H54 (cell line): ENCODE measurements at places on chromosomes 2 and 18.

DNA sequence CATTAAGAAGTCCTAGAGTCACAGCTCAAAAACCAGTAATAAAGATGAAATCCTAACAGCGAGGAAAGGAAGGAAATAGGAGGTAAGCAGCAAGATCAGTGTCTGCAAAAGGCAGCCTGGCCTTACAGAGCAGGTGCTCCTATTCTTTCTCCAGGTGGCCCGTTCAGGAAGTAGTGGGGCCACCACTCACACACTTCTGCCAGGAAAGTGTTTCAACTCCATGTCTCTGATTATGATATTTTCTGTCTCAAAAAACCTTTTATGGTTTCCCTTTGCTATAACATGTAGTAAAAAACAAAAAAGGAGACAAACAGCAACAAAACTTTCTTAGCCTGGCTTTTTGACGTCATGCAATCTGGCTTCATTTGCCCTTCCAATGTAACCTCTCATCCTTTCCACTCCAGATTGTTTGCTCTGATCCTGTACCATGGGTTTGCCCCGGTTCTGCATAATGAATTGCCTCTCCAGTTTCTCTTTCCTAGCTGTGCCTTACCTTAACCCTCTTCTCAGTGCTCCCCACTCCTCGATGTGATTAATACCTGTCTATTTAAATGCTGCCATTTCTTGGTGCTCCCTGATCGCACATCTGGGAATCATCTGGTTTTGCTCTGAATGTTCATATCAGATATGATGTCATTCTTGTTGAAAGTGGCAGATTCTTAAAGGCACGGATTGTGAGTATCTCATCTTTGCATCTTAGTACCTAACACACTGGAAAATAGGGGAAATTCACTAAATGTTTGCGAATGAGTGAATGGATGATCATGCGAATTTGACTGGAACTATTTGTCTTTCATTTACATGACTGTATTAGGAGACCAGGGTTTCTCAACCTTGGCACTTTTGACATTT lies 50.6 kb upstream of the PTPRM start:
- no peak for DNase-seq

- no peak for DNase-seq
Measured at GRCh38 chr2:98036349-98037000, 40.7 kb upstream of the TMEM131 start.

GRCh38 chr2:159559034-159559433 lies 57.3 kb downstream of the BAZ2B start:
- DNase-seq = no peak

DNA sequence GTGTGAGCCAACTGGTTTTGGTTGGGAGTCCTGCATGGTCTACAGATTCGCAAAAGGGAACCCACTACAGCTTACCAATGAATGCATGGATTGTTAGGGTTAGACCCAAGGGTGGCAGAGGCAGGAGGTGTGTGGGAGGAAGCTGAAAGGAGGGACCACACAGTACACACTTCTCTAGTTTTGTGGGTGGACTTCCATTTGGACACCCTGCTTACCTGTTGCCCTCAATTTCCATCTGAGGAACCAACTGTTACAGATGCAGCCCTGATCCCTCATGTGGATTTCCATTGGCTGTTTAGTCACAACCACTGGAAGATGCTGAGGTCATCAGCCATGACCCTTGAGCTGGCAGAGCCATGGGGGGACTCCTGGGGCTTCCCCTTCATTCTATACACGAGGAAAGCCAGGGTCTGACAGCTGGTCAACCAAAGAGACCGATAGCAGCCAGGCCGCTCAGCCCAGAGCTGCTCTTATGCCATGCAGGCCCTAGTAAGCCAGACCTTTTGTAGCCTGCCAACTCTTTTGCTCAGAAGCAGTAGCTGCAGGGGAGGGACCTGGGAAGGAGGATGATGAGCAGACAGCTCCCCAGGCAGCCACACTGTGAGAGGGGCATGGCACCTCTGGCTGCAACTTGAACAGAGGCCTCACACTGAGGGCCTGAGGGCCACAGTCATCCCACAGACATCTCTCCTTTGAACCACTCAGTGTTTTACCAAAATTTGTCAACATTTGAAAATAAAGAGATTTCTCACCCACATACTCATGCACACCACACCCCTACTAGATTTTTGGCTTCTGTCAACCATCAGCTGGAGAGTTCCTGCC lies 162.1 kb downstream of the SETBP1 start:
- no peak for DNase-seq

GRCh38 chr2:203940039-203940438 lies 3.5 kb downstream of the ICOS start:
- no peak for DNase-seq

GRCh38 chr2:236673823-236674185 lies 104.2 kb downstream of the ACKR3 start:
- DNase-seq = no peak

- no peak for DNase-seq
Measured at GRCh38 chr2:121162893-121163292, 122.1 kb downstream of the TFCP2L1 start.

- DNase-seq = no peak
Measured at GRCh38 chr2:41042343-41042742, 590.5 kb upstream of the SLC8A1 start.

DNA sequence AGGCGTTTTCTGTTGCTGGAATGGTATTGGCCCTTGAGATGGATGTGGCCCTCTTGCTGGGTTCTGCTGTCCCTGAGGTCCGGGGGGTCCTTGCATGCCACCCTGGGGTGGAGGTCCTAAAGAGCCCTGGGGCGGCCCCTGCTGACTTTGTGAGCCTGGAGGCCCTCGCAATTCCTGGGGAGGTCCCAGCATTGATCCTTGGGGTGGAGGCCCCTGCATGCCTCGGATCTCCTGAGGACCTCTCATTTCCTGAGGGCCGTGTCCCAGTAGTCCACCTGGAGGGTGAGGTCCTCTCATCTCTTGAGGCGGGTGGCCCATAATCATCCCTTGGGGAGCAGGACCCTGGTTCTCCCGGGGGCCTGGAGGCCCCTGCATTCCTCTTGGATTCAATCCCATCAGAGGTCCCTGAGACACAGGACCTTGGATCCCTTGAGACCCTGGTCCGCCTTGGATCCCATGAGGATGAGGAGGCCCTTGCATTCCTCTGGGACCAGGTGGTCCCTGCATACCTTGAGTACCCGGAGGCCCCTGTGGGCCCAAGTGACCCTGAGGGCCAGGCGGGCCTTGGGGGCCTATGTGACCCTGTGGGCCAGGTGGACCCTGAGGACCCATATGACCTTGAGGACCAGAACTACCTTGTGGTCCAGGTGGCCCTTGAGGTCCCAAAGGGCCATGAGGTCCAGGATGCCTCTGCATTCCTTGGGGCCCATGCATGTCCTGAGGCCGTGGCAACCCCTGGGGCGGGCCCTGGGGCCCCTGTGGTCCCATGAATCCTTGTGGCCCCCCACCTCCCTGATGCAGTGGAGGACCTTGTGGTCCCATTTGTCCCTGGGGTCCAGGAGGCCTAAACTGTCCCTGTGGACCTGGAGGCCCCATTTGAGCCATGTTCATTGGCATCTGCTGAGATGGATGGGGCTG lies 18.3 kb downstream of the SFT2D3 start:
- DNase-seq = no peak

GRCh38 chr2:190486037-190486623 lies 48.4 kb downstream of the NEMP2 start:
- DNase-seq = no peak

DNA sequence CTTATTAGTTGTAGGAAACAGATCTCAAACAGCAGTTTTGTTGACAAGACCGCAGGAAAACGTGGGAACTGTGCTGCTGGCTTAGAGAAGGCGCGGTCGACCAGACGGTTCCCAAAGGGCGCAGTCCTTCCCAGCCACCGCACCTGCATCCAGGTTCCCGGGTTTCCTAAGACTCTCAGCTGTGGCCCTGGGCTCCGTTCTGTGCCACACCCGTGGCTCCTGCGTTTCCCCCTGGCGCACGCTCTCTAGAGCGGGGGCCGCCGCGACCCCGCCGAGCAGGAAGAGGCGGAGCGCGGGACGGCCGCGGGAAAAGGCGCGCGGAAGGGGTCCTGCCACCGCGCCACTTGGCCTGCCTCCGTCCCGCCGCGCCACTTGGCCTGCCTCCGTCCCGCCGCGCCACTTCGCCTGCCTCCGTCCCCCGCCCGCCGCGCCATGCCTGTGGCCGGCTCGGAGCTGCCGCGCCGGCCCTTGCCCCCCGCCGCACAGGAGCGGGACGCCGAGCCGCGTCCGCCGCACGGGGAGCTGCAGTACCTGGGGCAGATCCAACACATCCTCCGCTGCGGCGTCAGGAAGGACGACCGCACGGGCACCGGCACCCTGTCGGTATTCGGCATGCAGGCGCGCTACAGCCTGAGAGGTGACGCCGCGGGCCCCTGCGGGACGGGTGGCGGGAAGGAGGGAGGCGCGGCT lies at the start of gene TYMS:
TYMS (plus strand) TSS at position 343 of the 690 bp plus-strand sequence; CDS start at position 433, 90 bp downstream.
- peak; percentile 75 for DNase-seq

- no peak for DNase-seq
Measured at GRCh38 chr2:37102588-37102987, 18.3 kb downstream of the GPATCH11 start.

GRCh38 chr2:134233728-134234136 lies 20.1 kb upstream of the MGAT5 start:
- no peak for DNase-seq

DNA sequence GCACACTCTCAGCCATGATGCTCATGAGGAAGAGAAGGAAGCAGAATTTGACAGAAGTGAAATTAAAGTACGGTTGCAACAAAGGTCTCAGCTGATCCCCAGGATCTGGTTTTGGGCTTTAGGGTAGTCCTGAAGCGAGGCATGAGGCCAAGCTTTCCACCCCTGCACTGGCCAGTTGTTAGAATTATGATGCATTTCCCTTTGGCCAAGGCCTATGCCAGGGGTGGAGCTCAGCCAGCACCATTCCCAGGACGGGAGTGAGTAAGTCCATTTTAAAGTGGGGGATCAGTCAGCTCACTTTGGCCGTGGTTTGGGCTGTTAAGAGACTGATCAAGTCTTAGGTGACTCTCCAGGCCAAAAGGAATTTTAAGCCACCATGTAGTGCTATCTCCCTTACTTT lies 314.5 kb upstream of the MMADHC start:
- peak; percentile 26 for DNase-seq

DNA sequence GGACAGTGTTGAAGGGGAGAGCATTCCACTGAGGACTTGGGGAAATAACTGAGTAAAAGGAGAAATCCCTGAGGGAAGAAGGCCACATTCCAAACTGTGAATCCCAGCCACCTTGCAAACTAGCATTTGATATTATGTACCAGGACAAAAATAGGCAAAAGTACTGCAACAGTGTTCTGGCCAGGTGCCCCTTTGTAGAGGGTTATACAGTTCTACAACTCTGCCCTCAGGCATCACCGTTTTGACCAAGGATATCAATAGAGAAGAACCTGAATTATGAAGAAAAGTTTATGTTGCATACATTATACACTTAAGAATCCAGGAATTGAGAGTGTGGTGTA lies 20.6 kb upstream of the CAVIN2 start:
- DNase-seq = no peak

- DNase-seq = no peak
Measured at GRCh38 chr18:30265190-30265589, 777.4 kb downstream of the DSC3 start.

DNA sequence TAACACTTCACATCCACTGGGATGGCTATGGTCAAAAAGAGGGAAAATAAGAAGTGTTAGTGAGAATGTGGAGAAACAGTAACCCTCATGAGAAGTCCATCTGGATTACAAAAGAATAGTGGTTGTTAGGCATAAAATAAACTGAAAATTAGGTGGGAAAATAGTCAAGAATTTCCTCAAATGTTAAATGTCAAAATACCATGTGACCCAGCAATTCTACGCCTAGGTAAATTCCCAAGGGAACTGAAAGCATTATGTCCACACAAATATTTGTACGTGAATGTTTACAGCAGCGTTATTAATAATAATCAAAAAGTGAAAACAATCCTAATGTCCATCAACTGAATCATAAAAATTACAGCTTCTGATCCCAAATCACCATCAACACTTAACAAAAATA lies 11.0 kb downstream of the WDR33 start:
- no peak for DNase-seq

DNA sequence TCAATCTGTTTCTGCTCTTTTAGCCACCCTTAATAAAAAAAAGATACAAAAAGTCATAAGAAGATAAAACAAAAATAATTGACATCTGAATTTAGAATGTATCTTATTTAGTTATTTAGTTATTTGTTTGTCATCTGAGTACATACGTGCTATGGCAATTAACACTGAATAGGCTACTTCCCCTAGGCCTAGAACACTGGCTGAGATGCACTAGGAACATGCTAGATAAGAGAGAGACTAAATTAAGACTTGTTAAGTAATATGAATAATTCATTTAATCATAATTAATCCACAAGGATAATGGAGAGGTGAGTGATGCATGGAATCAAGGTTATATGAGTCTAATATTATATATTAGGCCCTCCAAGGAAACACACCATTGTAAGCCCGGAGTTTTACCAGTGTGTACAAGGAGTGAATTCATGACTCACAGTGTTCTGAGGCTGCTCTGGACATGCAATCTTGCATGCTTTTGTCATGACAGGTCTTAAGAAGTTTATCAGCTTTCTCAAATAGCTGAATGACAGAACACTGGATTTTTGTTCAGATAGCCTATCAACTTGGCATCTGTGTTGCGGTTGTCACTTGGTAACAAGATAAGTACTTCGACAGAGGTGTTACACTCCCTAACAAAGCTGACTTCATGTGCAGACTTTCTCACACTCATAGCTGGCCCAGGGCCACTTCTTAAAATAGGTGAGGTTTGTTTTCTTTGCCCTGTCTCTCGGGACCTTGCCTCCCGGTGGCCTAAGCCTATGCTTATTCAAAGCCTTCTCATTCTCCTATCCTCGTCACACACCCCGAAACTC lies 5.0 kb upstream of the SERPINB2 start:
- peak; percentile 11 for DNase-seq

DNA sequence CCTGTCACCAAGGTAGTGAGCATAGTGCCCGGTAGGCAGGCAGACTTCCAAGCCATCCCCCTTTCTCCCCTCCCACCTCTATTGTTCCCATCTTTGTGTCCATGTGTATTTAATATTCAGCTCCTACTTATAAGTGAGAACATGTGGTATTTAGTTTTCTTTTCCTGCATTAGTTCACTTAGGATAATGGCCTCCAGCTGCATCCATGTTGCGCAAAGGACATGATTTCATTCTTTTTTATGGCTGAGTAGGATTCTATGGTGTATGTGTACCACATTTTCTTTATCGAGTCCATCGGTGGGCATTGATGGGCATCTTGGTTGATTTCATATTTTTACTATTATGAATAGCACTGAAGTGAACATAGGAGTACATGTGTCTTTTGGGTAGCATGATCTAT lies 35.3 kb downstream of the MMADHC start:
- no peak for DNase-seq

GRCh38 chr18:42446195-42446594 lies 491.2 kb downstream of the PIK3C3 start:
- no peak for DNase-seq
